ENCODE measurements at places on chromosomes 11 and 22. TPM values are rescaled to one million over a fixed set of nuclear protein-coding genes. Genes with fewer than 3 reads are reported as not detected.

Gene F2
- total RNA-seq: not detected

Gene GLYATL2
- total RNA-seq: not detected

Gene SEZ6L
- not detected for total RNA-seq

Gene OR51D1
- total RNA-seq: not detected

Gene MPEG1
- total RNA-seq: not detected

Gene CPT1A
- total RNA-seq: 9.2 TPM

Gene RBX1
- total RNA-seq: 71.2 TPM

Gene C11orf65
- total RNA-seq: 1.4 TPM

Gene CEND1
- 0.07 TPM for total RNA-seq

Gene SLC16A8
- not detected for total RNA-seq

Gene MLC1
- total RNA-seq: 0.37 TPM

Gene TRIM48
- not detected for total RNA-seq

Gene OR5I1
- total RNA-seq: not detected

Gene CHRM4
- not detected for total RNA-seq

Gene OR2AG2
- total RNA-seq: 0.07 TPM

Gene MUC6
- not detected for total RNA-seq

Gene MRGPRX1
- not detected for total RNA-seq

Gene CSNK2A3
- total RNA-seq: 0.33 TPM

Gene CD59
- 355 TPM for total RNA-seq

Gene UCP2
- total RNA-seq: 39.6 TPM

Gene TCP11L1
- 11.2 TPM for total RNA-seq

Gene CCDC34
- 7.6 TPM for total RNA-seq

Gene CSTF3
- total RNA-seq: 30.7 TPM

Gene CYB5R2
- total RNA-seq: 15.2 TPM

Gene OR2D2
- total RNA-seq: not detected

Gene OR4A16
- not detected for total RNA-seq

Gene SLC22A9
- total RNA-seq: not detected

Gene OR52L1
- not detected for total RNA-seq

Gene LGR4
- total RNA-seq: 45.8 TPM

Gene TRIM49C
- not detected for total RNA-seq
